ENCODE measurements at places on chromosomes 3 and 15. TPM values are rescaled to one million over a fixed set of nuclear protein-coding genes. Genes with fewer than 3 reads are reported as not detected.

The EEFSEC gene
- 2.3 TPM for total RNA-seq

The CELSR3 gene
- total RNA-seq = 0.49 TPM

The P2RY1 gene
- total RNA-seq = 0.76 TPM

The GABRR3 gene
- not detected for total RNA-seq

The TMIE gene
- total RNA-seq = 0.16 TPM

All from bladder microvascular endothelial cell (primary cell).